ENCODE measurements at places on chromosomes 7 and 10. TPM values are rescaled to one million over a fixed set of nuclear protein-coding genes. Genes with fewer than 3 reads are reported as not detected.

NKX1-2 gene
- total RNA-seq: 0.59 TPM

SNCG gene
- total RNA-seq: 431 TPM

IGFBP1 gene
- not detected for total RNA-seq

- no peaks in the 10 kb centered on the region for H3K27me3 ChIP-seq
- no peak for DNase-seq
- no peak overlapping the region for H3K27ac ChIP-seq
- no peaks in the 10 kb centered on the region for H3K4me1 ChIP-seq
Observed at GRCh38 chr7:41732843-41733306, 30.0 kb upstream of the INHBA start.

DNA sequence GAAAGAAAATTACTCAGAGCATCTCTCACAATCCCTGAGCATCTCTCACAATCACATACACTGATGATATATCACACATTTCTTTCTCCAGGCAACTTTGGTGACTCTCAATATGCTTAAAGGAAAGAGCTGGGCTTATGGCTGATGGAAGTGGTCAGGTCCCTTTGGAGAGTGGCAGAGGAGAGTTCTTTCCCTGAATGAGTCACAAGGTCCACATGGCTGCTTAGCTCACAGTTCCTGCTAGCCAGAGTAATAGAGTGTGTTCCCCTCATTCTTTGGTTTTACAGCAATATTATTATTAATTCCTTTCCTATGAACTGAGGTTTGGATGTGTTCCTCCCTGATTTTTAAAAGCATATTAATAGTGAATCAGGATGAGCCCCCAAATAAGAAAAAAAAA, 287.4 kb downstream of the C7orf25 start:
- H3K4me3 ChIP-seq: no peak overlapping the region
- H3K27ac ChIP-seq: no peak overlapping the region
- H3K36me3 ChIP-seq: no peaks in the 10 kb centered on the region
- no peak for DNase-seq
- H3K4me1 ChIP-seq: no peaks in the 10 kb centered on the region

DNA sequence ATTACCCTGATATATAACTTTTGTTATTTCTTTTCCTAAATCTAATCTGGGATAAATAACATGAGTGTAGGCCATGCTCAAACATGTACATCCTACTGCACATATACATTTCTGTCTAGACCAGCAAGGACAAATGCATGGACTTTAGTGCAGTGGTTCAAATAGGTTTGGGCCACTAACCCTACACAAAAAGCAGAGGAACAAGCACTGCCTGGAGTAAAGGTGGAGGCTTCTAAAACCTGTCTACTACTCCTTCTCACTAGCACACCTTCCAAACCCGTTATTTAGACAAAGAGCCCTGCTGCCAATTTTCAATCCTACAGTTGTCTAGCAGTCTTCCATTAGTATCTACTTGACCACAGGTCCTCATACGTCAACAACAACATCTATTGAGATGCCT, 34.8 kb downstream of the SGCE start:
- H3K4me1 ChIP-seq: peaks cover 29% of the 10 kb centered on the region
- H3K27me3 ChIP-seq: no peaks in the 10 kb centered on the region

DNA sequence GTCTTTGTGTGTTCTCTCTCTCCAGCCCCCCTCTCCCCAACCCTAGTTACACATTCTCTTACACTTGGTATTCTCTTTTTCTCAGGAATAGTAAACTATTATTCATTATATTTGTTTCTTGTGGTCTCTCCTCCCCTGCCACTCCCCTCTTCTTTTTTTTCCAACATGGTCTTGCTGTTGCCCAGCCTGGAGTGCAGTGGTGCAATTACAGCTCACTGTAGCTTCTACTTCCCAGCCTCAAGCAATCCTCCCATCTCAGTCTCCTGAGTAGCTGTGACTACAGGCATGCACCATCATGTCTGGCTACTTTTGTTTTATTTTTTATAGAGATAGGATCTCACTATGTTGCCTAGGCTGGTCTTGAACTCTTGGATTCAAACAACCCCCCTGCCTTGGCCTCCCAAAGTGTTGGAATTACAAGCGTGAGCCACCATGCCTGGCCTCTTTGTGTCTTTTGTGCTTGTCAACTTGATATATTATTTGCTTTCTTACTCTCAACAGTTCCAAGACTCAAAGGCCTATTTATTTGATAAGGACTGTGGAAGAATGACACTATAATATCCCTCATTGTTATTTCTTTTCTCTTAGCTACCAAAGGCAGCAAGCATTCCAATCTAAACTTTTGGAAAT, 66.9 kb downstream of the MLLT10 start:
- DNase-seq: no peak
- H3K4me3 ChIP-seq: no peak overlapping the region
- peaks cover 3% of the 10 kb centered on the region for H3K4me1 ChIP-seq
- peaks cover 1% of the 10 kb centered on the region for H3K27me3 ChIP-seq

All from glutamatergic neuron (in vitro differentiated cells).